Stimulated activated CD8-positive, alpha-beta memory T cell treated with anti-CD3 and anti-CD28 coated beads, Interleukin-15, amount 100 ng/mL, for 1 hour (primary cell): ENCODE measurements at places on chromosomes 2 and 18.
A peak's percentile ranks its signal among the peaks of the same experiment; 100 is the strongest.

DNA sequence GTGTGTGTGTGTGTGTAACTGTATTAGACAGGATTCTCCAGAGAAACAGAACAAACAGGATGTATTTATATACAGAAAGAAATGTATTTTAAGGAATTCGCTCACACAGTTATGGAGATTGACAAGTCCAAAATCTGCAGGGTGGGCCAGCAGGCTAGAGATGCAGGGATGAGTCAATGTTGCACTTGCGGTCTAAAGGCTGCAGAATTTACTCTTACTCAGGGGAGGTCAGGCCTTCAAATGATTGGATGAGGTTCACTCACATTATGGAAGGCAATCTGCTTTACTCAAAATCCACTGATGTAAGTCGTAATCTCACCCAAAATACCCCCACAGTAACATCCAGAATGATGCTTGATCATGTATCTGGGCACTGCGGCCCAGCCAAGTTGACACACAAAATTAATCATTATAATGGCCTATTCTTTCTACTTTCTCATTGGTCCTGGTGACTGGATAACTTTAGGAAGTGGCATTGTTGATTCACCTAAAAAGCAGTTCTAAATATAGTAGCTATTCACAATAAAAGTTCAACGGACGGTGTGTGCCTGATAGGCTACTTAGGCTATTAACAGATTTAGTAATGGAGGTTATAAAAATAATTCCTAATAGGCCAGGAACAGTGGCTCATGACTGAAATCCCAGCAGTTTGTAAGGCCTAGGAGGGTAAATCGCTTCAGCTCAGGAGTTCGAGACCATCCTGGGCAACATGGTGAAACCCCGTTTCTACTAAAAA lies 40.6 kb upstream of the ACYP2 start:
- no peak for DNase-seq

- no peak for DNase-seq
These were observed 180.2 kb downstream of the LTBP1 start for GRCh38 chr2:33126958-33127357.

GRCh38 chr2:100291152-100291970 lies 30.9 kb downstream of the LONRF2 start:
- DNase-seq = peak; percentile 34

GRCh38 chr2:36704475-36705150 lies 8.1 kb downstream of the VIT start:
- no peak for DNase-seq

DNA sequence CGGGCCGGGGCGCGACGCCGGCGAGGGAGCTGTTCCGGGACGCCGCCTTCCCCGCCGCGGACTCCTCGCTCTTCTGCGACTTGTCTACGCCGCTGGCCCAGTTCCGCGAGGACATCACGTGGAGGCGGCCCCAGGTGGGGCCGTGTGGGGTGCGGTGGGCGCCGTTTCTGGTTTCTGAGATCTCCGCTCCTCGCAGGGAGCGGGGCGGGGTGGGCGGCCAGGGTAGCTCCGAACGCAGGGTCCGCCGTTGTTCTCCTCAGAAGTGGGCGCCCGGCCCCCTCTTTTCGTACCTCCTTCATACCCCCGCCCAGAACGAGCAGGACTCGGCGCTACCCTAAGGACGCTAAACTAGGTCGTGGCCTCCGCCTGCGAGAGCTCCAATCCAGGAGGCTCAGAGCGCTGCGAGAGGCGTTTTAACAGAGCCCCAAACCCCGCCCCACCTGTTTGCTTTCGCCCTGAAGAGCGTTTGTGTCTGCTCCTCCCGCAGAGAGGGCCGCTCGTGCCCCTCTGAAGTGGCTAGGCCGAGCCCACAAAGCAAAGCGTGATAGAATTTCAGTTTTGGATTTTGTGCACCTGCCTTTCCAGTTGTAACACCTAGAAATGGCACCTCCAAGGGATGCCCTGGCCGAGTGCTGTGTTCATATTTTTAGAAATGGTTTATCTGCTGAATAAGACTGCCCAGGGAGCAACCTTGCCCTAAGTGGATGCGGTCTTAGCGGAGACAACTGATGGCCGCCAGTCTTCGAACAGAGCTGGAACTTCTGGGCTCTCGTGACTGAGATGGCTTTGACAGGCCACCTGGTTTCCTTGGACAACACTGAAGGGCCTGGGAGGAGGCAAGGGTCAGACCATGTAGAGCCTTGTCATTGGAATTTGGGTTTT lies 626 bp downstream of the CAPN10 start:
- no peak for DNase-seq

GRCh38 chr2:198062826-198063225 lies 258.4 kb downstream of the PLCL1 start:
- no peak for DNase-seq

GRCh38 chr18:10562773-10563160 lies 36.9 kb downstream of the NAPG start:
- no peak for DNase-seq

- no peak for DNase-seq
These were observed 31.9 kb upstream of the CEP68 start for GRCh38 chr2:65024149-65024829.

GRCh38 chr18:57195341-57195740 lies 48.5 kb downstream of the BOD1L2 start:
- DNase-seq = no peak

- DNase-seq = no peak
These were observed 3.6 kb downstream of the LGALSL start for GRCh38 chr2:64457524-64457923.

- DNase-seq = no peak
These were observed 262.9 kb upstream of the FBXO11 start for GRCh38 chr2:48169141-48169592.

DNA sequence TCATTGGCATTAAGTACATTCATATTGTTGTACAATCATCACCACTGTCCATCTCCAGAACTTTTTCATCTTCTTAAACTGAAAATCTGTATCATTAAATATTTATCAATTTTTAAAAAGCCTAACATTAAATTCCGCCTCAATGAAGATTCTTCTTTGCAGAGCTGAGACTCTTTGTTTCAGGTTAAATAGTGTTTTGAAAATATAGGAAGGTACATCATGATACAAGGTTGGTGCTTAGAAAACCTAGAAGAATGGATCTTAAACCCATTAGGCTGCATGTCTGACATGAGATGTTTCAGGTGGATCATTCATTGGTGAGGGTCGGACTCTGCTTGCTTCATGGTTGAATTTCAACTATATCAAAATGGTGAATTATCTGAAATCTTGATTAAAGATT lies 30.5 kb downstream of the DDX1 start:
- DNase-seq = no peak

GRCh38 chr18:79381811-79382311 lies 13.9 kb upstream of the NFATC1 start:
- DNase-seq = no peak

DNA sequence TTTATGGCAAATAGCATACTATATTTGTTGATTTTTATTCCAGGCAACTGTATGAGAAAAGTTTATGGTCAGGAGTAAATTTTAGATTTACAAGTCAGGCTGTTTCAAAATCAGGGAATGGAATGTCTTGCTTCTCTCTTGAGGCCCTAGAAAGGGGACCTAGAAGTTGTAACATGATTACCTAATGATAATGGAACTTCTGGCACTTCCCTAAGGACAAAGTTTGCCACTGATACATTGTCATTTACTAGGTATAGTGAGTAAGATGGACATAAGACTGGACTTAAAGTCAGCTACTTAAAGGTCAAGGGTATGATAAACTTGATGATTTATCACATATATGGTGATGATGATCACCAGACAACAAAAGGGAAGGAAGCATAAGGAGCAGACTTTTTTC lies 103.3 kb upstream of the VRK2 start:
- DNase-seq = no peak

GRCh38 chr18:47944972-47945852 lies 14.8 kb upstream of the SMAD2 start:
- DNase-seq = no peak

- DNase-seq = no peak
These were observed 53.5 kb downstream of the TEX51 start for GRCh38 chr2:126952216-126952615.

- no peak for DNase-seq
These were observed 69.3 kb upstream of the CHN1 start for GRCh38 chr2:175074478-175074877.

DNA sequence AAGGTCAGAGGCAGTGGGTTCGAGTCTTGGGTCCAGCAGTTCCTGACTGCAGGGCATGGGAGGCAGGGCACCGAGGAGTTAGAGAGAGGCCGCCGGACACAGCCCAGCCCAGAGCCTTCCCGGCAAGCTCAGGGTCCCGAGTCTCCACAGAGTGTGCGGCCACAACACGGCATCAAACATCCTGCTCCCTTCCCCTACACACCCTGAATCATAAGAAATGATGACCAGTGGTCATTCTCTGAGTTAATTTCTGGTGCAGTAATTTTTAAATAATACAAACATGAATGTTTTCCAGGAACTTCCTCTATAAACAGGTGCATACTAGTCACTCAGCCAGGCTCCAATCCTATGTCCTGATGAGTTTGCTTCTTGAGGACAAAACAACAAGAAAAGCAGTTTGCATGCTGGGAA lies 118.0 kb downstream of the PXDN start:
- DNase-seq = no peak

DNA sequence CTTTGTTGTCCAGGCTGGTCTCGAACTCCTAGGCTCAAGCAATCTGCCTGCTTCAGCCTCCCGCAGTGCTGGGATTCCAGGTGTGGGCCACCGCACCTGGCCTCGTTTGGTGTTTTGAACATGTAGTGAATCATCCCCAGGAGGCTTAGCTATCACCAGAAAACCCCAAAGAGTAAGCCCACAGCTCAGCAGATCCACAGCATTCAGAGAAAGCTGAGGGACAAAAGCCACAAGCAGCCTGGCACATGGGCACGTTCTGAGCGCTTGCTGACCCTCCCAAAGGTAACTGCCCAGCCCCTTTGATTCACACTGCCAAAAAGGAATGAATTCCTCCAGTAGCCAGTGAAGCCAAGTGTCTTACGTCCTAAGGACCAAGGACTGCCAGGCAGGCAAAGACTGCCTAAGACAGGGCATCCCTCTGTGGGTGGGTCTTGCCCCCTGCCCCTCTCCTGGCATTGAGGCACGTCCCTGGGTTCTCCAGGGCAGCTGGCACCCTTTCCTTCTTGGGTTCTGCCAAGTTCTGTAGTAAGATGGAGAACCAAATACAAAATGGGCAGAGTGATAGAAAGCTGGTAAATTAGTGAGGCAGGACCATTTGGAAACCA lies 31.7 kb downstream of the MBP start:
- DNase-seq = no peak

GRCh38 chr2:204795156-204795555 lies 249.9 kb downstream of the PARD3B start:
- no peak for DNase-seq

GRCh38 chr2:231123362-231123898 lies 1.4 kb downstream of the HTR2B start:
- DNase-seq = no peak

DNA sequence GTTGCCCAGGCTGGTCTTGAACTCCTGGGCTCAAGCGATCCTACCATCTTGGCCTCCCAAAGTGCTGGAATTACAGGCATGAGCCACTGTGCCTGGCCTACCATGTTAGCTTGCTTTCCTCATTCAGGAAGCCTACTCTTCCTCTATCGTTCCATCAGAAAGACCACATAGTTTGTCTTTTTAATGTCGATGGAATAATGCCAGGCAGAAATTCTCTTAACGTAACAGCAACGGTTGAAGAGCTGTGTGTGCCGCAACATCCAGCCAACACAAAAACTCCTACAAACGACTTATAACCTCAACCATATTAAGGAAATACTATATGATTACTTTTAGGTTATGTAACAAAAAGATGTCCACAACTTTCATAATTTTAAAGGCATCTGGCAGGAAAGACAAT lies 10.5 kb downstream of the ITGB1BP1 start:
- no peak for DNase-seq

GRCh38 chr18:3683483-3683882 lies 233.5 kb downstream of the TGIF1 start:
- DNase-seq = no peak

- DNase-seq = no peak
These were observed 2.4 kb upstream of the STK11IP start for GRCh38 chr2:219595256-219595655.

GRCh38 chr18:40897884-40898283 lies 1057.2 kb upstream of the PIK3C3 start:
- no peak for DNase-seq

DNA sequence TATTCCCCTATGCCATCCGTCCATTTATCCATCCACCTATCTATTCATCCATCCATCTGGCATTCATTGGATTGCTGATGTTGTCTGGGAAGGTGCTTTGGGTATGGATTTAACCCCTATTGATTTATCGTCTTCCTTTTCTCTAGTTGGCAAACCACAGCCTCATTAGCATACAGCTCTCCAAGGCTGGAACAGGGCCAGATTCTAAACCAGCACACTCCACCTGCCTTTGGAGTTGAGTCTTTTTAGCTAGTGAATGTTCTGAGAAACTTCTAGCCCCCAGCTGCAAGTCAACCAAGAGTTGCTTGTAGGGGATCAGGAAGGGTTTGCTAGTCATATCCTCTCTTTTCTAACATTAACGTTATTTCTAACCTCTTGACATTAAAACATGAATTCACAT lies 90.7 kb downstream of the NRP2 start:
- no peak for DNase-seq

DNA sequence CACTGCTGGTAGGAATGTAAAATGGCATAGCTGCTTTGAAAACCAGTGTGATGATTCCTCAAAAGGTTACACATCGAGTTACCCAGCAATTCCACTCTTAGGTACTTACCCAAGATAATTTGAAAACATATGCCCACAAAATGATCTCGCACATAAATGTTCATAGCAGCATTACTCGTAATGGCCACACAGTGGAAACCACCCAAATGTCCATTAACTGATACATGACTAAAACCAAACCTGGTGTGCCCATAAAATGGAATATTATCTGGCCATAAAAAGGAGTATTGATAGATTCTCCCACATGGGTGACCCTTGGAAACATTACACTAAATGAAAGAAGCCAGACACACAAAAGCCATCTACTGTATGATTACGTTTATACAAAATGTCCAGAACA lies 70.4 kb downstream of the ALPK2 start:
- DNase-seq = no peak

DNA sequence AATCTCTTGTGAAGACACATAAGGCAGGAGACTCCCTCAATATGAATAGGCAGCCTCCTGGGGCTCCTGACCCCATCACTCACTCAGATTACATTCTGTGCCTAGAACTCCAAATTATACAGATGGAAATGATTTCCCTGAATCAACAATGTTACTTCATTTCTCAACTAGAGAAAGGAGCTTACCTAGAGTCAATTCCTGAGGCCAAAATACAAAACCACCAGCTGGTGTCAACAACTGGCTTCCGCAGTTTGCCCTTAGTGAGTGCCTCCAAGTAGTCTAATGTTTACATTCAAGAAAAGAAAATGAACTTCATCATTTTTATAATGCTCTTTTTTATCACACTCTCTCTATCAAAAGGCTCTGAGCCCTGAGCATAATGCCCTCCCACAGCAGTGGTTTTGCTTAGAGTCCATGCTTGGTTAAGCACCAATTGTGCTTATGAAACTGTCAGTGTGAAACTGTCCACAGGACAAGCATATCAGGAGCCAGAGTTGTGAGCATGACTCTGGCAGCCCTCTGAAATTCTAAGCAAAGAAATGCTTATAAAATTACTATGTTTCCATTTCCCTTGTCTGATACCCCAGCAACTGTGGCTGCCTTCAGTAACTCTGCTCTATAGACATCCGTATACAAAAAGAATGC lies 305.7 kb upstream of the PKDCC start:
- no peak for DNase-seq

GRCh38 chr2:241010531-241011295 lies 12.3 kb downstream of the SNED1 start:
- no peak for DNase-seq

GRCh38 chr2:53448591-53448990 lies 319.0 kb upstream of the CHAC2 start:
- DNase-seq = no peak
